Kidney epithelial cell (primary cell): ENCODE measurements at places on chromosomes 5 and 9.
A peak's percentile ranks its signal among the peaks of the same experiment; 100 is the strongest.

DNA sequence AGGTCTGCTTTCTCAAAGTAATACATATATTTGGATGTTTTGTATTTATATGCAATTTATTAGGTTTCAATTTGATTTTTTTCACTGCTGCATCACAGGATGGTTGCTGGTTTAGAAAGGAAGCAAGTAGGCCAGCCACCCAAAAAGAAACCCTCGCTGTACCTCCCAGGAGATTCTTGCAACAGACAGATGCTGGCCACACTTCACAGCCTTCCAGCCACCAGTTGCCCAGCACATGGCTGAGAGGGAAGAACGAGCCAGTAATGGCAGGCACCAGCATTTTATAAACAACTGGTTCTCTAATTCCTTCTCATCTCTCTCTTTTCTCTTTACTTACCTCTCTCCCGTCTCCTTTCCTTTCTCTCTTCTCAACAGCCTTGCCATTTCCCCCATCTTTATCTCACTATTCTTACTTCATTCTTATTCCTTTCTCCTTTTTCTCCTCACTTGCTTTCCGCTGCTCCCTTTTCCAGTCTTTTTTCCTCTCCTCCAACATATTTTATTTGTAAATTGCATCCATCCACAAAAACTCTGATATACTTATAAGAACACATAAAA lies 38.9 kb downstream of the EFNA5 start:
- DNase-seq, result no peak

GRCh38 chr5:41843456-41844370 lies 26.5 kb downstream of the OXCT1 start:
- DNase-seq, result peak; percentile 14

DNA sequence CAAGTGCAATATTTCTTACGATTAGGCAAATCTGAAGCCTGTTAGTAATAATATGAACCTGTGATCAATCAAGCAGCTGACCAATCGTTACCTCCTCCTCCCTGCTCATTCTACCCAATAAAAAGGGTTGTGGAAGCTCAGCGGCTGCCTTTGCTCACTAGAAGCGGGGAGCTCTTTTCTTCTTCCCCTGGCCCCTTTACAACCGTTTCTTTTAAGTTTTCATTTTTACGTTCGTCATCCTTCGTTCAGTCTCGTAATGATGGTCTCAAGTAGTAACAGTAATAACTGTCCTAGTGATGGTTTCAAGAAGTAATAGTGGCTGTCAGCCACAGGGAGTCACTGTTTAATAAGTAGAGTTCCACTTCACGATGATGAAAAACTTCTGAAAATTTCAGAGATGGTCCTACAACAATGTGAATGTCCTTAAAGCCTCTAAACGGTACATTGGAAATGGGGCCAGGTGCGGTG lies 6.2 kb downstream of the UGT3A2 start:
- DNase-seq, result no peak

- DNase-seq, result peak; percentile 1
These were observed 11.8 kb upstream of the IFNW1 start for GRCh38 chr9:21153336-21154017.

DNA sequence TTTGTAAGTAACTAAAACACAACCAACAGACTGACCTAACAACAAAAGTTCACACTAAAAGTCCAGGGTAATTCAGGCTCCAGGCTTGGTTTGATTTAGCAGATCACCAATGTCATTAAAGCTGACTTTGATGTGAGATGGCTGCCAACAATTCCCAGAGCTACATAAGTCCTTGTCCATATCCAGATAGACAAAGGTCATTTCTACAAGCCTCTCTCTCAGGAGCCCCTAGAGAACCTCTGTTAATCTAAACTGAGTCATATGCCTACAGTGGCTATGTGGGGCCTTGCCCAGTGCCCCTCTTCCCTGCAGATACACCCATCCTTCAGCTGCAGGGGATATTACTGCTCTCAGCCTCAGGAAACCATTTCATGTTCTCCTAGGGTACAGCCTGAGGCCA lies 18.2 kb upstream of the ANP32B start:
- DNase-seq, result no peak

DNA sequence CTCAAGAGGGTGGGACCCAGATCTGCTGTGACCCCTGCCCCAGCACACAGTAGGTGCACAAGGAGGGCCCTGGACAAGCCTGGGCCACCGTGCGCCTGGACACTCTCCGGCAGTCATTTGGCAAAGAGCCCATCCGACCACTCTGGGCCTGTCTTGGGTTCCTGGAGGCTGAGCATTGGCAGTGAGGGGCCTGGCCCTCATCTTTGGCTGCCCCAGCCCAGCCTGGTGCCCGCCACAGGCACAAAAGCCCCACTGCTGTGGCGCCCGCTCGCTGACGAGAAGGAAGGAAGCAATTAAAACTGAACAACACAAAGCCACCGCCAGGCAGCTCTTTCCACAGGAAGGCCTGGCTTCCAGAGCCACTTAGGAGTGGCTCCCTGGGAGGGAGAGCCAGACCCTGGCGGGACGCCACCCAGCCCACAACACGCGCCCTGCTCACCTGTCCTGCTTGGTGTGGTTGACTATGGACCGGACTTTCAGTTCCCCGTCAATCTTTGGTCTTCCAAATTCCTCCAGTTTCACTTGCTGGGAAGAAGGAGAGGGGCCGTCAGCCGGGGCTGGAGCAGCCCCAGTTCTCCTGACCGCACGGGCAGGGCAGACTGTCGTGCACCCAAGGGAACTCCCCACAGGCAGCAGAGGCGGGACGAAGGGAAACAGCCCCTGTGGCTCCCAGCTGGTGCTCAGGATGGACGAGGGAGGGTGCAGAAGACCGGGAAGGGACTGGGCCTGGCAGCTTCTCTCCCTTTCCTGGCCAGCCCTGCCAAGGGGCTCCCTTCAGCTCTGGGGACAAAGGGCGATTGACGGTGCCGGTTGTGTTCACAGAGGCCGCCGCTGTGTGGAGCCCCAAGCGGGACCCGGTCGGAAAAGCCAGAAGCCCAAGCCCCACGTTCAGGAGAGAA lies 50.9 kb upstream of the SARDH start:
- DNase-seq, result no peak

- peak; percentile 82 for DNase-seq
These were observed 123.5 kb downstream of the RASEF start for GRCh38 chr9:82939451-82939850.

DNA sequence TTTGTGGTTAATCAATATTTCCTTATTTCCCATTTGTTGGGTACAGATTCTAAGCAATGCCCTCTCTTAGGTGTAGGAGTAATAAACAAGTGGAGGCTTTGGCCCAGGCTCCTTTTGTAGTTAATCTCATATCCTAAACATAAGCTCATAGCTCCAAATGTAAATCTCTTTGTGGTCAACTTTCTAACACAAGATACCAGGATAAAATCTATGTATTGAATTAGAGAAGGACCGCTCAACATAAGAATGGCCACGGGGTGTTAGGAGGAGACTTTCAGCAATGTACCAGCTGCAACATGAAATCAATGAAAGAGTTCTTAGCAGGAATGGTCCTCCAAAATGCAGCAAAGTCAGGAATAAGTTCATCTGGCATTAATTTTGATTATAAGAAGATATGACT lies 334.5 kb upstream of the ITGA1 start:
- no peak for DNase-seq

- DNase-seq, result no peak
These were observed 4.4 kb downstream of the NOP16 start for GRCh38 chr5:176383961-176384360.

DNA sequence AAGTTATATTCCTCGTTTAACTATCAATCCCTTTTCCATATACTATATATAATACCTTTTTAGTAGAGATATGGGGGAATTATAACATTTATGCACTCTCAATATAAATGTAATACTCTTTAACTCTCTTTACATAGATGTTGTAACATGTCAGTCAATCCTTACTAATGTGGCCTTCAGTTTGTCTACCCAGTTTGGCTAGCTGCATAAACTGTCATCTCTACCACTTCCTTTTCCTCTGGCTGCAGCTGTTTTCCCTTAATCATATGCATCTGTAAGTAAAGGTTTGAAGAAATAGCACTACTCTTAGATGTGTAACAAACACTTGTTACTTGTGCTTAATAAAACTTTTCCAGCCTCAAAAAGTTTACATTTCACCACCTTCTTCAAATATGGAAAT lies 13.4 kb downstream of the ABHD17B start:
- no peak for DNase-seq
